ENCODE measurements at places on chromosomes 1 and 21.

DNA sequence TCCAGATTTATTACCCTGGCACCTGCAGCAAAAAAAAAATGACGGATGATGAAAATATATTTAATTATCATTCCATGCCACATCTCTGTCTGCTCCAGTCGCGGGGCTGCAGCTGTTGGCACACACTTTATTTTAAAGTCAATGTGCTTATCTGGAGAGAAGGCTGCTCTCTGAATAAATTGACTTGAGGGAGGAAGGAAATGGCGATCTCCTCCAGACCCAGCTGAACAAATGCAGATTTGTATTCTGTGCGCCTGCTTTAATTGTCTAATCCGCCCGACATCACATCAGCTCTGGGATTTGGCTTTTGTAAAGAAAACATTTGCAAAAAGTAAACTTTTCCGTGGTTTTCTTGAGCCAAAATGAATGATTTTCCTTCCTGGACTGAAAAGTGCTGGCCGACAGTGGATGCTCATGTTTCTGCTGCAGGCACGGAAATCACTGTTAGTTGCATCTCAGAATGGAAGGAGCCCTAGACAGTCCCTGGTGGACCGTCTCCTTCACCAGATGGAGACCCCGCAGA is 150.2 kb downstream of the CAMTA1 start:
- DNase-seq = no peak

- DNase-seq = no peak
These were observed 4.1 kb upstream of the PCBP3 start for GRCh38 chr21:45639206-45640000.

DNA sequence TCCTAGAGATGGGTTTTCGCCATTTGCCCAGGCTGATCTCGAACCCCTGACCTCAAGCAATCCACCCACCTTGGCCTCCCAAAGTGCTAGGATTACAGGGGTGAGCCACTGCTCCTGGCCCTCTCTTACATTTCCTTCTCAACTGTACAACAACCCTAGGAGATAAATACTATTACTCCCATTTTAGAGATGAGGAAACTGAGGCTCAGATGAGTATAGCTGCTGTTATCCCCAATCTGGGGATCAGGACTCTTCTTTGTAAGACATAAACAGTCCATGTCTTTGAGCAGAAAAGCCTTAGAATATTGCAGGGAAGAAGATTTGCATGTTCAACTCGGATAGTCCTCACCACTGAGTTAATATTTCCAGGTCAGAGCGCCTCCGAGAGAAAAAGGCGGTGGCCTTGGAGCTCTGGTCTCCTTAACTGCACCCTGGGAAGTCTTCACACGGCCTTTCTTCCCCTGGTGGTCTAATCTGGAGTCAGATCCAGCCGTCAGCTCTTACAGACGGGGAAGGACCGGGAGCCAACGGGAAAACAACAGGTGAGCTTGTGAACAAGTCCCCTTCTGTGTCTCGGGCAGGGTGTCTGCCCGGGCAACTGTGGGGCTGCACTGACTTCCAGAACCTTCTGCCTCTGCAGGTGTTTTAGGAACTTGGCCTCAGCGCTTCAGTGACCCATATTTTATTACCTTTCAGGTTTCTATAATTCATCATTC is 5.9 kb upstream of the OLIG1 start:
- no peak for DNase-seq

DNA sequence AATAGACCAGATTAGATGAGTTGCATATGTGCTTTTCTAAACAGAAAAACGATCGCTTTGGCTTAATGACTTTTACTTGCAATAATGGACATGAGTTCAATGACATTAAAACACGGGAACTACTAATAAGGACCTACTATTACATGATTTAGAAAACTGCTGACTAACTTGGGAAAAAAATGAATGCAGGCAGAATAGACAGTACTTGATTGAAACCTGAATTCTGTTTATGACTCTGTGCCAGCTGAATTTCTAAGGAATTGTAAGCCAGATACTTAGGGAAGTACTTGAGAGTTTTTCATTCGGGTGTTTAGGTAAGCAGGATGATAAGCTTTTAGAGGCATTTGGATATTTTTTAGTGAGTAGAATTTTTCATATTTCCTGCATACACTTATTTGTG is 12.0 kb downstream of the ADGRL2 start:
- no peak for DNase-seq

DNA sequence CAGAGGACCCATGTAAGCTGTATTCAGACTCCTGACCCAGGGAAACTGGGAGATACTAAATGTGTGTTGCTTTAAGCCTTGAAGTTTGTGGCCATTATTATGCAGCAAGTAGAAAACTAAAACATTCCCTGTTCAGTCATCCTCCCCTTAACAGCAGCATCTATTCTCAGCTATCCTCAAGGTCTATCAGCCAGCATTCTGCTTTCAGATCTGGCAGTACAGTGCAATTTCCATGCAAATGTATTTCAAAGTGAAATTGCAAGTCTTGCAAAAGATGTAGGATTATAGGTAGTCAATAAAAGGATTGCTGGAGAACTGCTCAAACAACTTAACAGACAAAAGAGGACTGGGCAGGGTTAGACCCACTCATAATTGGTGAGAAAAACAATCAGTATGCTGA is 111.3 kb downstream of the NOS1AP start:
- DNase-seq = no peak

DNA sequence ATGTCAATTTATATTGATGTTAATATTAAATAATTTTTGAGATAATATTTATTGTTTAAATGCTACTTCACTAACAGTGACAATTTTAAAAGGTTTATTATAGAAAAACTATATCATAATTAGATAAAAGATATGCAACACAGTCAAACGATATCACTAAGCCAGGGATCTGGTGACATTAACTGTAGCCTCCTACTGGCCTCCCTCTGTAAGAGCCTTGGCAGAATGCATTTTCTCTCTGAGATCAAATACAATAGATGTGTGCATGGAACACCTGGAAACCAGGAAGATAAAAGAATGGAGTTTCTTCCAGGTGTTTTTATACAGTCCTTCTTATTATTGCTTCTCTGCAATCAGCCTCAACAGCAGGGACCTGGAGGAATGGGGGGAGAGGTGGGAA is 1762.1 kb downstream of the BRINP3 start:
- no peak for DNase-seq

- no peak for DNase-seq
These were observed 80.0 kb upstream of the HP1BP3 start for GRCh38 chr1:20867062-20867461.

DNA sequence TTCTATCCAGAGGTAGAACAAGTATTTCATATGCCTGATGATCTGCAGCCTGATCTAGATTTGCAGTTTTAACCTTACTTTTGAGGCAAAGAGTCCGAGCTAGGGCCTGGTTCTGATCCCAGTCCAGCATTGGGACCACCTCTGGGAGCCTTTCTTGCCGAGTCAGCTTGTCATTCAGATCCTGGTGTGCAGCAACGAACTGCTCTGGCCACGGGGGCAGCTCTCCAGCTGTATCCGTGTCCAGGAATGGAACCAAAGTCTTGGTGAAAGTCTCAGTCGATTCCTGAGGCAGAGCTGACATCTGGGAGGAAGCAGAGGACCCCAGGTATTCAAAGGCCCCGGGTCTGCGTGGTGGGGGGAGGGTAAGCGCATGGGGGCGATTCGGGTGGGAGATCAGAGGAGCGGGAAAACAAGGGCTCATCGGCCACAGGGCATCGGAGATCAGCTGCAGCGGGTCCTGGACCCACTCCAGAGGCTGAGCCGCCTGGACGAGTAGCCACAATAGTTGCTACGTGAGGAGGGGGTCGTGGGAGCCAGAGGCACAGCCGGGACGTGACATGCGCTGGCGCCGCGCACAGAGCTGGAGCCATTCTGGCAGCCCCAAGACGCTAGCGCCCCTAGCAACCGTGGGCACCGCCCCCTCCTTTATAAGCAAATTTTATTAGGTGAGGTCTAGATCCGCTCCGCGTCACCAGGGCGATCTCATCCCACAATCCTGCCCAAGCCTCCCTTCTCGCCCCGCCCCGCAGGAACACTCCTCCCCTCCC is 32.4 kb upstream of the BSDC1 start:
- no peak for DNase-seq

DNA sequence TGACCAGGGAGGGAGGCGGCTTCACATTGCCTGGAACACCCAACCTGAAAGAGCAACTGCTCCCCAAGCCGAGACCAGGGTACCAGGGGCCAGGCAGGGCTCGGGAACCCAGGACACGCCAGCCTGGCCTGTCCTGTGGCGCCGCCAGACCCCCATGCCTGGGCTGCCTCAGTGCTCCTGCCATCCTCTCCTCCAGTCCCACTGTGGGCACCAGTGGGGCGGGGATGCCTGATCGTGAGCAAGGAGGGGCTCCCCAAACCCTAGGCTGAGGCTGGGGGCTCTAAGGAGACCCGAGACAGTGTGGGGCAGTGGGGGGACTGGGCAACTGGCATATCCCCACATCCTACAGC is 45.1 kb downstream of the WNT9A start:
- no peak for DNase-seq

DNA sequence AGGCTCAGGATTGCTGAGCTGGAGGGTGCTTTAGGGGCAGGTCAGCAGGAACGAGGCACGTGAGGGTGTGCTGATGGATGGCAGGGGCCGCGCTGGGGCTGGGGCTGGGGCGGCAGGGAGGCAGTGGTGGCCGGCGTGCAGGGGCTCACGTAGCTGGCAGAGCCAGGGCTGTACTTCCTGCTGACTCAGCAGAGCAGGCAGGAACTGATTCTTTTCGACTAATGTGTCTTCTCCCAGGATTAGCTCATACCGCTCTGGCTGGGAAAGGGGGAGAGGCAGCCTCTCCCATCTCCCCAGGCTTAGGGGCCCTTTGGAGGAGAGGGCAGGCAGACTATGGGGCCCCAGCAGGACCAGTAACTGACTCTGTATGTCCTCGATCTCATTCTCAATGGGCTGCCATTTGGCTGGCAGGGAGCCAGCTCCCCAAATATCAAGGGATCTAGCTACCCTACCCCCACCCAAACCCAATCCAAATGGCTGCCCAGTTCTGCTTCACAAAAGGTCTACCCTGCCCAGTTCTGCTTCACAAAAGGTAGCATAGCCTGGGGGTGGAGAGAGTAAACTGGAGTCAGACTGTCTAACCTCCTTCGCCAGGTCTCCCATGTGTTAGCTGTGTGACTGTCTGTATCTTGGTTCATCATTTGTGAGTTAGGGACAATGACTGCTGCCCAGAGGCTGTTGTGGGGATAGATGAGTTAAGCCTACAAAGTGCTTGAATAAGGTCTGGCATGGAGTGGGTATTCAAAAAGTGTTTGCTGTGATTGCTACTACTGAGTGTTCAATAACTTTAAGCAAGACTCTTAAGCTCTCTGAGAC is 100.1 kb upstream of the SLC2A1 start:
- no peak for DNase-seq

- no peak for DNase-seq
These were observed 373.9 kb downstream of the VAV3 start for GRCh38 chr1:107590900-107591622.

- DNase-seq = no peak
These were observed 59.2 kb downstream of the HTR6 start for GRCh38 chr1:19723874-19724273.

GRCh38 chr1:60063561-60063960 is 10.0 kb downstream of the C1orf87 start:
- DNase-seq = no peak

DNA sequence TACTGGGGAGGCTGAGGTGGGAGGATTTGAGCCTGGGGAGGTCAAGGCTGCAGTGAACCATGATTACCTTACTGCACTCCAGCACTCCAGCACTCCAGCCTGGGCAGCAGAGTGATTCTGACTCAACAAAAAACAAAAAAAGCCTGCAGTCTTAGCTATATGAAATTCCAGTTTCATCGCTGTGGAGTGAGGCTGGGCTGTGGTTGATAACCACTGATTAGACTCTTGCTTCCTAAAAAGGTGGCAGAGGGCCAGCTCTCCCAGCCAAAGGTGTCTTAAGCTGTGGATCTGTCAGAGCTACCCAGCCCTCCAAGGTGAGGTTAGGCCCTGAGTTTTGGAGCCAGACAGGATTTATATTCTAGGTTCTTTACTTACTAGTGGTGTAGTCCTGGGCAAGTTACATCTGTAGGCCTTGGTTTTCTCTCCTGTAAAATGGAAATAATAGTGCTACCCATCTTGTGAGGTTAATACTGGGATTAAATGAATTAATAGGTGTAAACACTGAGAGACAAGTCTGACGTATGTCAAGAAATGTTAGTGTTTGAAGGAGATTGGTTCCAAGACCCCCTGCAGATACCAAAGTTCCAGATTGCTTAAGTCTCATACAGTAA is 35.9 kb downstream of the TMCC2 start:
- no peak for DNase-seq

DNA sequence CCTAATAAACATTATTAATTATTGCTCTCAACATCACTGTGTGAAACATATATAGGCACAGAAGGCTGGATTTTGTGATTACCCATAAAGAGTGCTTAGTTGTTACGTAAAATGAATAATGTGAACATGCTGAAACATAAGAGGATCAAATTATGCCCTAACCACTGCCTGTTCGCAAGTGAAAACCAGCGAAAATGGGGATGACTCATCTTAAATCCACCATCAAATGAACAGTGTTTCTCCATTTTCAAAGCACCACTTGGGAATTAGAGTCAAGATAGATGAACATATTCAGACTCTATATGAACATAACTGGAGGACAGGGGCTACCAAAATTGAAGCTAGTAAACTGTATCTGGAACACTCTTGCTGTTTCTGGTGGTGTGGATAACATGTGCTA is 386.2 kb downstream of the HHIPL2 start:
- DNase-seq = no peak

- DNase-seq = no peak
These were observed 354.1 kb upstream of the C1orf87 start for GRCh38 chr1:60427701-60428100.

- DNase-seq = peak; percentile 25
These were observed 736 bp downstream of the KCNC4 start for GRCh38 chr1:110210604-110211495.

DNA sequence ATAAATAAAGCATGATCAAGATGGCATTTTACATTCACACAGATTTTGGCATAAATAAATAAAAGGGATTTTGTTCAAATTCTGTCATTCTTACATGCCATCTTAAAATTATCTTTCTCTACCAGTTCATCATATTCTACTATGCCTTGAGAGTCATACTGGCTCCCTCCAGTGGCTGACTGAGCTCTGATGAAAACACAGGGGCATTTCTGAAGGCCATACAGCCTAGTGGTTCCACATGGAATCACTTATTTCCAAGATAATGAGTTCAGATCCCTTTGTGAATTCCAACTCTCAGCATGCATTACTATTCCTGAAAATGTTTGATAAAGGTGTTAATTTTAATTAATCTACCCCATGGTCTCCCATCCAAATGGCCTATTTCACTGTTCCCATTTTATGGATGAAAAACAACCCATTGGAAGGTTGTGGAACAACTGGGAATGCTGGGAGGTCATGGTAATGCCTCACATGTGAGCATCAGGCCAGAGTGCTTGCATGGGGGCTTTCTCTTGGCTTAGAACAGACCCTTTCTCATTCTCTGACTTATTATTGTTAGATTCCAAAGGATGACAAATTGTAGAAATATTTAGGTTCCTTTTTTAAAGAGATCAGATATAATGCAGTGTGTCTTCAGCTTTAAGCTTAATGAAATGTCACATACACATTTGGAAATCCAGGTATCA is 622.4 kb upstream of the PKN2 start:
- no peak for DNase-seq

GRCh38 chr1:23793018-23793781 is 2.3 kb downstream of the LYPLA2 start:
- no peak for DNase-seq
